Osteoblast (primary cell): ENCODE measurements at places on chromosomes 3 and 15. TPM values are rescaled to one million over a fixed set of nuclear protein-coding genes. Genes with fewer than 3 reads are reported as not detected.

Gene CPN2
- under 0.01 and 0.29 TPM in 2 replicates for total RNA-seq

Gene THRB
- 0.36 and 0.88 TPM in 2 replicates for total RNA-seq

Gene B3GALNT1
- 25.0 and 29.2 TPM in 2 replicates for total RNA-seq

Gene ACOX2
- total RNA-seq = 28.6 and 29.8 TPM in 2 replicates

Gene SEMA6D
- total RNA-seq = 8.0 and 16.2 TPM in 2 replicates

Gene ZNF385D
- 2.5 and 2.9 TPM in 2 replicates for total RNA-seq

Gene CACNA1D
- total RNA-seq = under 0.01 and 0.29 TPM in 2 replicates

Gene TMOD2
- total RNA-seq = 9.8 and 10.3 TPM in 2 replicates

Gene ATP13A5
- not detected in 2 replicates for total RNA-seq

Gene LCMT2
- total RNA-seq = 6.9 and 7.7 TPM in 2 replicates

Gene CTDSPL
- total RNA-seq = 34.7 and 44.5 TPM in 2 replicates

Gene CFAP100
- not detected in 2 replicates for total RNA-seq
